Pulmonary artery endothelial cell (primary cell): ENCODE measurements at places on chromosomes 16 and 17. TPM values are rescaled to one million over a fixed set of nuclear protein-coding genes. Genes with fewer than 3 reads are reported as not detected.

The CD79B gene
- 1.5 and 1.7 TPM in 2 replicates for total RNA-seq

The KRT33B gene
- total RNA-seq, result not detected in 2 replicates

The KRT28 gene
- total RNA-seq, result not detected in 2 replicates

- no peak for DNase-seq
Observed at GRCh38 chr17:48299760-48300159, 130.3 kb downstream of the SKAP1 start.

DNA sequence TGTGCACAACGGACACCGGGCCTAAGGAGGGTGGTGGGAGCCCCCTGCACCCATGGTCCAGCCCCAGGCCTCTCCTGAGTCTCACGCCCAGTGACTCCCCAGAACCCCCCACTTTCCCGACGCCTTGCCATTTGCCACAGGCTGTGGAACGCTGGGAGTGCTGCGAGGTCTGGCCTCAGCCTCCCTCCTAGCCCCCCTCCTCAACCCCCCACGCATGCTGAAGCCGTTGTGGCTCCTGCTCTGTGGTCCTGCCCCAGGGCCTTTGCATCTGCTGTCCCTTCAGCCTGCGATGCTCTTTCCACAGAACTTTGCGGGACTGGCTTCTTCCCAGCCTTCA is 226.0 kb upstream of the GSE1 start:
- no peak for DNase-seq

DNA sequence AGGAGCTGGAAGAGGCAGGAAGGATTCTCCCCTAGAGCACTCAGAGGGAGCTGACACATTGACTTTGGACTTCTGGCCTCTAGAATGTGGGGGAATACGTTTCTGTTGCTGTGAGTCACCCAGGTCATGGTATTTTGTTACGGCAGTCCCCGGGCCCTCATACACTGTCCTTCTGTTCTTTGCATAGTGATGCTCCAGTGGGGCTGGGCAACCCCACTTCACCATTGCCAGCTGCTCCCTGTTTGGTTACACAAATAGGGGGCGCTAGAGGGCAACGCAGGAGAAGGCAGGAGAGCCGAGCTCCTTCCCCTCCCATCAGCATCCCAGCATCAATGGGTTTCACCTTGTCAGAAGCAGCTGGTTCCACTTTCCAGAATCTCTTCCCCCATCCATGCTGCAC is 257.7 kb upstream of the FOXF1 start:
- no peak for DNase-seq
